Activated CD8-positive, alpha-beta memory T cell treated with anti-CD3 and anti-CD28 coated beads, Interleukin-2, amount 50 U/mL, for 4 hours (primary cell): ENCODE measurements at places on chromosomes 5 and 9.

- no peak for DNase-seq
Measured at GRCh38 chr5:69265931-69266330, 31.2 kb downstream of the CDK7 start.

- no peak for DNase-seq
Measured at GRCh38 chr9:134225816-134226215, 61.5 kb upstream of the RNU6ATAC start.

- DNase-seq, result no peak
Measured at GRCh38 chr9:89541798-89542197, 43.9 kb upstream of the SEMA4D start.

DNA sequence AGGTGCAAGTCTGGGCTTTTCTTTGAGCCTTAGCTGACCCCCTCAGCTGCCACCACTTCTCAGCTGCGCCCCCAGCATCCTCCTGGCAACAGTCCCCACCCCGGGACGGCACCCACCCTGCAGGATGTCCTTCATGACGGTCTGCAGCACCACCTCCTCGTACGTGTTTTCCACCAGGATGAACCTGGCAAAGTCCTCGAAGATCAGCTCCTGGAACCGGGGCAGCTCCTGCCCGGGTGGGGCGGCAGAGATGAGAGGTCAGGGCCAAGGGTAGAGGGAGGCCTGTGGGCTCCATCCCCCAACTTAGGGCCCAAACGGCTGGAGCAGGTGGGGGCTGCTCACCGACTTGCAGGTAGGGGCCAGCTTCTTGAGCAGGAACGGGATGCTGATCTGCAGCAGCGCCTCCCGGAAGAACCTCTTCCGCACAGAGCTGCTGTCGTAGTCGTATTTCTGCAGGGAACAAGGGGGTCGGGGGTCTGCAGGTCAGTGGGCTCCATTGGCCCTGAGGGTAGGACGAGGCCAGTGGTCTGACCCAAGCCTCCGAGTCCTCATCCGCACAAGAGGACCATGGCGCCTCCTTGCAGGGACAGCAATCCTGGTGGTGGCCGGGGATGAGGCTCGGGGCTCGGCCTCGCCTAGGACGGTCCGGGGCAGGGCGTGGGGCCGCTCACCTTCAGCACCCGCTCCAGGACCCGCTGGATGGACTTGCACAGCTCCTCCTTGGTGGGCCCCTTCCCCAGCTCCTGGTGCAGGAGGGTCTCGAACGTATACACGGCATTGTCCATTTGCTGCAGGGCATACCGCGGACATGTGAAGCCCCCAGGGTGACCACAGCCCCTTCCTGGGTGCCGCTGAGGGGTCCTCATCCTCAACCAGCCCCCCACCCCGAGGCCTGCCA lies 56.7 kb downstream of the LRSAM1 start:
- no peak for DNase-seq

DNA sequence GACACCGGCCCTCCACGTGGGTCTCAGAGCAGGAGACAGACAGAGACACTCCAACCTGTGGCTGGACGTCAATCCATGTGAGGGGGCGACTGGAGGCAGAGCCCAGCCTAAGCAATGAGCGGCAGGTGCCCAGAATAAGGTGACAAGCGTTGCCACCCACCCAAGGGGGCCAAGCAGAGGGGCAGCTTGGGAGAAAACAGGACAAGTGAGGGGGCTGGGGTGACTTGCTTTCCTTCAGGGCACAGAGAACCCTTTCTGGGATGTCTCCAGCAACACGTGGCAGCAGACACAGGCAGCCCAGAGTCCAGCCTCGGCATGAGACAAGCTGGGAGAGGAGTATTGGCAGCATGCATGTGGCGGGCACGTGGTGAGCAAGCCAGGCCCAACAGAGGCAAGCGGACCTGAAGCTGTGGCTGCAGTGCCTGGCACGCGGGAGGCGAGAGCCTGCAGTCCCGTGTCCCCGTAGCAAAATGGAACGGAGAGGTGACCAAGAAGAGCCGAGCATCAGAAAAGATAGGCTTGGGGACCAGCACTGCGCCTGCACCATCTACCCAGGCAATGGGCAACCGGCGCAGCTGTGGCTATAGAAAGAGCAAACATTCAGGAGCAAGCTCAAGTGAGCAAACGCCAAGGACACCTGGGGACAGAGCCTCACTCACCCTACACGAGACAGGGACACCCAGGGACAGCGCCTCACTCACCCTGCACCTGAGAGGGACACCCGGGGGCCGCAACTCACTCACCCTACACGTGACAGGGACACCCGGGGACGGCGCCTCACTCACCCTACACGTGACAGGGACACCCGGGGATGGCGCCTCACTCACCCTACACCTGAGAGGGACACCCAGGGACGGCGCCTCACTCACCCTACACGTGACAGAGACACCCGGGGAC lies 6.2 kb downstream of the TERT start:
- no peak for DNase-seq

- no peak for DNase-seq
Measured at GRCh38 chr5:150394131-150394530, 18.6 kb downstream of the CD74 start.

DNA sequence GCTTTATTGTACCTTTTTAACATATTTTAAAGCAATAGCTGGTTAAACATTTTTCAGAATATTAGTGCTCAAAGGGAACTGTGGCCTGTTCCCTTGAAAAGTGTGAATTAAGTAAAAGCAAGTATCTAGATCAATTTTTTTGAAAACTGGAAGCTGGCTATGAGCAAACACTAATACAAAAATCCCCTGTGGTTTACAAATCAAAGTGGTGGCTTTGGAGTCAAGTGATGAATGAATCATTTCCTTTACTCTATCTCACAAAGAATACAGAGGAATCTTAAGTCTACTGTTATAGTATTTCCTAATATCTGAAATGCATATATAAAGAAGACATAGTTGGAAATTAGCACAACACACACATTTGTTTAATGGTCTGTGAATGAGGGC lies 212.4 kb upstream of the C9orf72 start:
- DNase-seq, result no peak

DNA sequence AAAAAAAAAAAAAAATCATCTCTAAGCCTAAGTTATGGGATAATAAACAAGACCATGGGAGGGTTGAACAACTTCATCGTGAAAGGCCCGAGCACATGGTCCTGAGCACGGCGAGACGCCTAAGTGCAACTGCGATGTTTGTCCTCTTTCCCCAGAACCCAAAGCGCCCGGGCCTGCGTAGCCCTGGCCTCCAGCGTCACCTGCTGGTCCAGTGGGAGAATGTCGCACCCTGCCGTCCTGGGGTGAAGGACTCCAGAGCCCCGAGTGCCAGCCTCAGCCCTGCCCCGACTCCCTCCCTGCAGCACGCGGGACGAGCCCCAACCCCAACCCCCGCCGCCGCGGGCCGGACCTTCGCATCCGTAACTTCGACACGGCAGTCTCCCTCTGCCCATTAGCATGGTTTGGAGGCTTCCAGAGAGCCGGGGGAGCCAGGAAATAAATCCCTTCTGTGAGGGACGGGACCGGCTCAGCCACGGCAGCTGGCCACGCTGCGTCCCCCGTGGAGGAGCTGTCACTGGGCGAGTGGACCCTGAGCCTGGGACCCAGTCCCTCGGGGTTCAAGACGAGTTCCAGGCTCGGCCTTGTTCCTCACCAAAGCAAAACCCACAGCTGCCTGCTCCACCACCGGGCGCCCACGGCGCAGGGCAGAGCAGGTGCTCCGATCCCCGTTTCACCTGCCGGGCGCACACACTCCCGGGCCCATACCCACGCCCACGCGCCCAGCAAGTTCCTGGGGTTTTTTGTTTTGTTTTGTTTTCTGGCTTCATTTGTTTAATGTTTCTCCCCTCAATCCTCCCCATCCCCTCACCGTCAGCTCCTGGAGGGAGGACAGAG lies 132.5 kb upstream of the HAND1 start:
- peak; percentile 39 for DNase-seq

- no peak for DNase-seq
Measured at GRCh38 chr5:133682451-133682850, 70.1 kb upstream of the FSTL4 start.

- no peak for DNase-seq
Measured at GRCh38 chr5:44275908-44276307, 113.3 kb downstream of the FGF10 start.

DNA sequence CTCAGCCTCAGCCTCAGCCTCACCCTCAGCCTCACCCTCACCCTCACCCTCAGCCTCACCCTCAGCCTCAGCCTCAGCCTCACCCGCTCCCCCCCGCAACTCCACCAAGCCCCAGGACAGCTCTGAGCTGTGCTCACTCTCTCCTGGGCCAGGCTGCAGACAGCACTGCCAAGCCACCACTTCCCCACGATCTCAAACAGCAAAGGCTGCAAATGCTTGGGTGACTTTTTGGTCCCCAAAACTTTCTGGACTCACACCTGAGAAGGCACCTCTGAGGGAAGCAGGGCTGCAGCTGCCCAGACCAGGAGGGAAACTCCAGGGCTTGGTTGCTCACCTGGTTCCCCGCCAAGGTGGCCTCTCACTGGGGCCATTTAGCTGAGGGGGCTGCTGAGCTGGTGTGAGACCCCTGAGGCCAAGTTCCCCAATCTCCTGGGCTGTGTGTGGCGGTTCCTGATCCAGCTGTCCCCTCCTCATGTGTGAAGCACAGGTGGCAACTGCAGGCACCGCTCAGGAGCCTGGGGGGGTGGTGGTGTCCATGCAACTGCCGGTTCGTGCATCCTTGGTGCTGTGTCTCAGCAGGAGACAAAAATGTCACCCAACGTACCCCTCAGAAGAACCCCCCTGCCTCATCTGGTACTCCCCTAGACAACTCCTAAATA lies 17.8 kb downstream of the MRPL36 start:
- no peak for DNase-seq

DNA sequence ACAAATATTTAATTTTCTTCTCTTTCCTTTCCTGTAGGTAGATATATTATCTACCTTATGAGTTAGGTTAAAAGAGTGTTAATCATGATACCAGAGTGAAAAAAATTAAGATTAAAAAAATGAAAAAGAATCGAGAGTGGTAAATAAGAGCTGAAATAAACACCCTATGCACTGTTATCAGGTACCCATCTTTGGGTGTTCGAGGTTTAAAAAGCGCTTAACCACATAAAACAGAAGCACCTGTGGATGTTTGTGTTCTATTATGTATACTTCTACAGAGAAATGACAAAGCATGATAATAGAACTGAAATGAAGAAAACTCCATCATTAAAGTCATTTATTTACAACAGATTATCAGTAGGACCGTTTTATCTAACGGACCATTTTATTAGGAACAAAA lies 25.7 kb upstream of the GCNT4 start:
- no peak for DNase-seq

GRCh38 chr5:89087128-89087527 lies 204.1 kb upstream of the MEF2C start:
- no peak for DNase-seq

DNA sequence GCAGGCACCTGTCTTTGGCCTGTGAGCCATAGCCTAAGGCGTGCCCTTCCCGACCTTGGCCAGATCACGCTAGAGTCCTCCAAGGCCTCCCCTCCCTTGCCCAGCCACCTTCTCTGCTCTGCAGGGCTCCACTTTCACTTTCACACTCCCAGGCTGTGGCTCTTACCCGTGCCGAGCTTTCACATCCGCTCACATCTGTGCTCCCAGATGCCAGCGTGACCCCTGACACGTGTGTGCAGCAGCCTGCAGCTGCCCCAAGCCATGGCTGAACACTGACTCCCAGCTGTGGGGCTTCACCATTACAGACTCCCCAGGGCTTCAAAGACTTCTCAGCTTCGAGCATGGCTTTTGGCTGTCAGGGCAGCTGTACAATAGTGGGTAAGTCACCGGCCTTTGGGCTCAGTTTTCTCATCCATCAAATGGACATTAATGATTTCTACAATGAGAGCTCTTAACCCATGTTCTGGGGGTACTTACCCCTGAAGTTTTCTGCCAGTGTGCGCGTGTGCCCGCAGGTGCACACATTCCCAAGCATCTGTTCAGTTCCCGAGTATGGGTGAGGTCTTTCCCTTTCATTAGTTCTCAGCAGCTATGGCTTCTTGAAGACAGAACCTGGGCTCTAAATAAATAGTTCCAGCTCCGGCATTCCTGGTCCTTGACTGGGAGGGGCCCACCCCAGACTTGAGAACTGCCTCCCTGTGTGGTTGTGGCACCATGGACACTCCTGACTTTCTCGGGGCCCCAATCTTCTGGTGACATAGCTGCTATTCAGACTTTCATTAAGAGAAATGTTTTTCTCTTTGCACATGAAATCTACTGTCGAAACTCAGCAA lies 118.6 kb downstream of the RGS3 start:
- peak; percentile 70 for DNase-seq

DNA sequence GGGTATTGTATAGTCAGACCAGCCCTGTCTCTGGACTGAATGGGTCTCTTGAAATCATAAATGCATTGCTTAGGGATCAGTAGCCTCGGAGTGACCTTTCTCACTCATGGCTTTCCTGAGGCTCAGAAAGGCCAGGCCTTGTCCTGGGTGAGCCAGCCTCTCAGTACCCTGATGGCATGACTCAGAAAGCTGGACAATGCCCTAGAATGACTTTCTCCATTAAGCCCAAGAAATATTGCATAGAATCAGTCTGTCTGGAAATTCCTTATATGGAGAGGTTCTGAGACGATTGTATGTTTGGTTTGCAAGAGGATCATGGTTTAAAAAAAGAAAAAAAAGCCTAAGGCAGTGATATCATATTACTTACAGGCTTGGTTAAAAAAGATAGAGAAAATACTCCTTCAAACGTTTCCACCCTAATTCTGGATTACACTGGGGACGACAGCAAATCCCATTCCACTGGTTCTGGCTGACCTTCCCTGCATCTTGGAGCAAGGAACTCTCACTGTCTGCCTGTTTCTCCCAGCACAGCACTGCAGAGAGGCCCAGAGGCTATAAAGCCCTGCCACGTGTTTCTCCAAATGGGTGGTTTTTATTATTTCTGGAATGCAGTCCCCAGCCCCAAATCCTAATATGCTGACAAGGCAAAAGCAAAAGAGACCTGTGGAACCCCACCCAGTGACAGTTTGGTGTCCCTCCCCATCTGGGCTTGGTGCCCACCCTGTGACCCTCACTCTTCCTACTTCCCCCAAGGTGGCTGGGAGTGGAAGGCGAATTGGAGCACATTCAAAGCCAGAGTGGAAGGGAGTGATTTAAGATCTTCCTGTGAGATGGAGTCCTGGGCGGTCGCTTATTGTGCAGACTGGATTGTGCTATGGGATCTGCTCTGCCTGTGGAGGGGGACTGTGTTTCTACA lies 34.4 kb downstream of the MAP1B start:
- no peak for DNase-seq

- no peak for DNase-seq
Measured at GRCh38 chr9:91060520-91061343, 259.1 kb downstream of the SYK start.

- DNase-seq, result peak; percentile 70
Measured at GRCh38 chr5:177362610-177363507, 5.1 kb downstream of the RGS14 start.

DNA sequence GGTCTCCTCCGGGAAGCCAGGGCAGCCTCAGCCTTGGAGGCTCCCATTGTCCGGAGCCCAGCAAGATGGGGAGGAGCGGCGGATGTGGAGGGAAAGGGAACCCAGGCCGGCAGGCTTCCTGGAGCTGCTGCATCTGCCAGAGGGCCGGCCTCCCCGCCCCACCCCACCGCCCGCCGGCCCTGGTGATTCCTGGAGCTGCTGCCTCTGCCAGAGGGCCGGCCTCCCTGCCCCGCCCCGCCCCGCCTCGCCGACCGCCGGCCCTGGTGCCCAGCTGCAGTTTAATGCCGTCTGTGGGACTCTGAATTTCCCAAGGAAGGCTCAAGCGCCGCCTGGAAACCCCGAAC lies 31.6 kb downstream of the EXD3 start:
- DNase-seq, result no peak

GRCh38 chr5:20286512-20286911 lies 298.5 kb upstream of the CDH18 start:
- DNase-seq, result no peak

GRCh38 chr9:135666534-135667462 lies 3.7 kb downstream of the LCN9 start:
- peak; percentile 1 for DNase-seq
